Femur (tissue), 1 donor: ENCODE measurements at places on chromosomes 7 and 10.

GRCh38 chr10:128210215-128211063, 84.2 kb upstream of the MKI67 start:
- DNase-seq: peak; percentile 79

- no peak for DNase-seq
Observed at GRCh38 chr7:124603066-124603465, 162.5 kb downstream of the GPR37 start.

DNA sequence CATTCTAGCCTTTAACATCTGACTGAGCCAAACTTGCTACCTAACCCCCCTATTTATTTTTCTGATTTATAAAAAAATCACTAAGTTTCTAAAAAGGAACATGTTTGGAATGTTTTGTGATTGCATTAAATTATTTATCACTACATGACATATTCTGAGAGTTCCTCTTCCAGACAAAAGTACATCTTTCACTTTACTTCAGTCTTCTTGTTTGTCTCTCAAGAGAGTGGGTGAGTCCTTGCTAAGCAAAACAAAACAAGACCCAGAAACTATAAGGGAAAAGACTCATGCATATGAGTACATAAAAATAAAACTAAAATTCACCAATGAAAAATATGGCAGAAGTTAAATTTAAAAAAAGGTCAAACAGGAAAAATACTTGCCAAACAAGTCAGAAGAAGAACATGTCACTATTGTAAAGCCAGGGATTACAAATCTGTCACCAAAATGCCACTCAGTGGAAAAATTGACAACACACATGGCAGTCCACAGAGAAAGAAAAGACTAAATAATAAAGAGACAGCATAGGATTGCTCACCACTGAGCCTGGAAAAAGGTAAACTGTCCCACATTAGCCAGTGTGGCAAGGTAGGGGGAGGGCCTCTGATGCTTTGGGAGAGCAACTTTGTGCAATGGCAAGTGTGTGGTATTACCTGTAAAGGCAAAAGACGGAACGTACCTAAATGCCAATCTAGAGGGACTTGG, 166.7 kb upstream of the ZNF32 start:
- no peak for DNase-seq

DNA sequence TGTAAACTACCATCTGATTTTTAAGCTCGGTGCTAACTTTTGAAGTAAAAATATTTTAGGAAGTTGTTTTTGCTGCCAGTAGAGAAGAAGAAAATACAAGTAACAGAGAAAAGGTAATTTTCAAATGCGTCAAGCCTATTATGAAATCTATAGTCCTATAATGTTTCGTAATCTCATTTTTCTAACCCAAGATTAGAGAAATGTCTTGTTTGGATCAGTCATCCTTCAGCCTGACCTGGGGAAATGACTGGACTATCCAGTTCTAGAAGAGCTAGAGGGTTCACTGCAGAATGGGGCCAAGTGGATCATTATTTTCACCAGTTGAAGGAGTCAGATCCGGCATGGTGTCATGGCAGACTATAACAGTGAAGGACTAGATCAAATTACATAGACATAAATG, 62.7 kb upstream of the FGL2 start:
- no peak for DNase-seq

- DNase-seq: no peak
Observed at GRCh38 chr10:124338276-124338925, 80.3 kb downstream of the OAT start.

DNA sequence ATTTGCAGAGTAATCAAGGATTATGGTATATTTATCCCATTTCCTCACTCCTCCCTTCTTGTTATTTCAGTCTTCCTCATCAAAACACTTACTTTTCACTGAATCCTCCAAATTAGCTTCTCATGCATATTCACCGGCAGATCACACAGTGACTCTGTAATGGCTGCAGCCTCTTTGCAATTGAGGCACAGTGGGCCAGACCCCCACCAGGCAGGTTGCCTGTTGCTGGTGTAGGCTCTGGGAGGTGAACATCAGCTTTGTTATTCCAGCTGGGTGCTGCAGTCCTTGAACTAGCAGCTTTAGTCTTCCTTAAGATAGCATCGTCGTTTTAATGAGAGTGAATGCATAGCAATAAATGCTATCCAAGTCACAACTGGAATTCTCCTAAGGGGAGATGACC, 449.3 kb downstream of the CNTNAP2 start:
- DNase-seq: no peak

DNA sequence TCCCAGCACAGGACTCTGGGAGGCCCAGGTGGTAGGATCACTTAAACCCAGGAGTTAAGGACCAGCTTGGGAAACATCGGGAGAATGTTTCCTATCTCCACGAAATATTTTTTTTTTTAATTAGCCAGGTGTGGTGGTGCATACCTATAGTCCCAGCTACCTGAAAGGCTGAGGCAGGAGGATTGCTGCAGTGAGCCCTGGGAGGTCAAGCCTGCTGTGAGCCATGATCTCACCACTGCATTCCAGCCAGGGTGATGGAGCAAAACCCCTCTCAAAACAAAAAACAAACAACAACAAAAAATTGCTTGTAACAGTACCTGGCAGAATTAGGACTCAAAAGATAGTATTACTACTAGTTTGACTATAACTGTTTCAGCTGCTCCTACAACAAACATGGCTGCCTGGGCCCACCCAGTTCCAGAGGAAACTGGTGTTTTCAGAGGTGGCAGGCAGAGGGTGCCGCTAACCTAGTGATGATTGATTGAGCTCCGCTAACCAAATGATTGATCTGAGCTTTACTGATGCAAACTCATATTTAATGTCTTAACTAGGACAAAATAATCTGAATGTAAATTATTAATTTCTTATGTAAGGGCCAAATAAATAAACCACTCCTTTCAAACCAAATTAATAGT, 57.0 kb downstream of the AP3M1 start:
- no peak for DNase-seq

GRCh38 chr10:44244745-44245600, 139.9 kb downstream of the CXCL12 start:
- DNase-seq: no peak

- DNase-seq: no peak
Observed at GRCh38 chr10:5509691-5510090, 10.3 kb upstream of the CALML5 start.

DNA sequence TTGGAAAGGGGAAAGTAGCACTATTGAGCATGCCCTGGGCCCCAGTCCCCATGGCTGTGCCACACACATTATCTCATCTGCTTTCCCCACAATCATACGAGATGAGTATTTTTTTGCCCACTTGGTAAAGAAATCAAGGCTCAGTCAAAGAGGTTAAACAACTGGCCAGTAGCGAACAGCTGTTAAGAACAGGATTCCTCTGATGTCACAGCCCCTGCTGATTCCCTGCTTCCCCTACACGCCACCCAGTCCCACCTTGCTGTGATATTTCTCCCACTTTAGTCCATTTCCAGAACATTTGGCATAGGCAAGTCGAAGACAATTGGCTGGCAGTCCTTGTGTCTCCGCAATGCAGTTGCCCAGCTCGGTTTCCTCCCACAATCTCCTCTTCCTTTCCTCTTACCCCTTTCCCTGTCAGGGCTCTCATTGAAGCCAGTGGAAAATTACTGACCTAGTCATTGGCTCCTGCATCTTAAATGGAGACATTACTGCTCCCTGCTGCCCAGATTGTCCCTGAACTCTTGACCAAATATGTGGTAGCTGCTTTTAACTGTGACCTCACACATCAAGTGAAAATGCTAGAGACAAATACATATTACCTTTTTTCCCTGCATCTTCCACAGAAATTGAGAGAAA, 56.5 kb upstream of the EEPD1 start:
- no peak for DNase-seq
